HFFc6 (cell line): ENCODE measurements at places on chromosomes 1 and 21. TPM values are rescaled to one million over a fixed set of nuclear protein-coding genes. Genes with fewer than 3 reads are reported as not detected.
A peak's percentile ranks its signal among the peaks of the same experiment; 100 is the strongest.

PCBP3 gene
- not detected in 3 replicates for total RNA-seq

TMIGD3 gene
- not detected in 3 replicates for total RNA-seq

DNA sequence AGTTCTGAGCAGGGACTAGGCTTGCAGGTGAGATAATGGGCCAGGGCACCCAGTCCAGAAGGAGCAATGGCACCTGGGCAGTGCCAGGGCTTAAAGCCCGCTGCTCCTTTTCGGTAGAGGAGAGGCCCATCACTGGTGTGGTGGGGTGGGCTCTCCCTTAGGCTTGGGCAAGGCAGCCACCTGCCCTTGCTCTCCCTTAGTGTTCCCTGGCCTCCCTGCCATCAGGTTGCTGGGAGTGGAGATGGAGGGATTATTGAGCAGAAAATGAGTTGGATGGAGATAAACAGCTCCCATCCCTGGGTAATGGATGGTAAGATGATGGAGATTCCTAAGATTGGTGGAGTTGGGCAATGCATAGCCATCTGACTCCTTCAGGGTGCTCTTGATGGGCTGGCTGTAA, 7.9 kb downstream of the MYOG start:
- no peak for DNase-seq
- no peak overlapping the region for H3K4me3 ChIP-seq
- H3K27ac ChIP-seq: no peak overlapping the region
- H3K27me3 ChIP-seq: peaks cover 54% of the 10 kb centered on the region
- peaks cover 2% of the 10 kb centered on the region; the same call in 1 of the 2 replicates for H3K4me1 ChIP-seq
- no peaks in the 10 kb centered on the region for H3K36me3 ChIP-seq

DNA sequence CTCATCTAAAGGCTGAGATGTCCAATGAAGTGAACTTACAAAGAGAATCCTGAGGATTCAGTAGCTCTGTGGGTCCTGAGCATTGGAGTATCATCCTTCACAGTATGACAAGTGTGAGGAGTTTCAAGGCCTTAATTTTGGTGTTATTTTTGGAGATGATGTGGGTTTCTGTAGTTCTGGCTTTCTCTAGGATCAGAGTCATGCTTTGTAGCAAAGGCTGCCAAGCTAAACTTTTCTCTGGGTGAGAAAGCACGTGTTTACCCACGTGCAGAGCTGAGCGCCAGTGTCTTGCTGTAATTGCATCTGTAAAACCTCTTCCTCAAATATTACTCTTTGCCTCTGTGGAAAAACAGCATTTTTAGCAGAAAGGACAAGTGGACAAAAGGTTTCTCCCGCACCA, 387.8 kb upstream of the LYPLAL1 start:
- H3K4me1 ChIP-seq: peaks cover 6% of the 10 kb centered on the region; the same call in 1 of the 2 replicates
- H3K27ac ChIP-seq: no peak overlapping the region
- DNase-seq: peak; percentile 25

FAM151A gene
- not detected in 3 replicates for total RNA-seq

- DNase-seq: no peak
- peaks cover 4% of the 10 kb centered on the region for H3K27me3 ChIP-seq
- no peak overlapping the region for H3K4me3 ChIP-seq
- H3K36me3 ChIP-seq: no peaks in the 10 kb centered on the region; the same call in 1 of the 2 replicates
Observed at GRCh38 chr1:58921342-58921741, 137.5 kb upstream of the JUN start.

ODF2L gene
- 20.0 to 28.1 TPM (median 21.8 TPM) in 3 replicates for total RNA-seq

DNA sequence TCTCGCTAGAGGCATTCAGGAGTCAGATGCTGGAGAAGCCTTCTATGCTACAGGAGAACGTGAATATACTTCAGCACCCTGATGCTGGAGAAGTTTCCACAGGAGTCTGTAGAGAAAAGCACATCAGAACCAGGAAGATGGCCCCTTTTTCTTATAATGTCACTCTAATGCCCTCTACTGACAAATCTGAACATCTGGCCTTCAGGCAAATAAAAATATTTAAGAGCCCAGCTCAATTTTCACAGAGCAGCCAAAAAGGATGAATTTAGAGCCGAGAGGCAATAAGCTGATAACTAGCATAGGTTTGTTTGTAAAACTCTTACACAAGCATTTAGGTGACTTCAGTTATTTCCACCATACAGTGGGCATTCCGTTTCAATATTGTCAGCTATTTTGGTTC, 3.8 kb upstream of the RRP15 start:
- no peak overlapping the region for H3K4me3 ChIP-seq
- no peaks in the 10 kb centered on the region; the same call in 1 of the 2 replicates for H3K27me3 ChIP-seq
- H3K27ac ChIP-seq: no peak overlapping the region
- no peaks in the 10 kb centered on the region for H3K36me3 ChIP-seq
- peaks cover 14% of the 10 kb centered on the region for H3K4me1 ChIP-seq

LIPI gene
- total RNA-seq: not detected in 3 replicates

- H3K27me3 ChIP-seq: no peaks in the 10 kb centered on the region; the same call in 1 of the 2 replicates
- no peak overlapping the region for H3K4me3 ChIP-seq
- peaks cover 27% of the 10 kb centered on the region for H3K36me3 ChIP-seq
- no peak overlapping the region for H3K27ac ChIP-seq
- H3K4me1 ChIP-seq: 0 out of 2 replicates have a peak, but pooled peaks cover under 1% of the 10 kb centered on the region
- no peak for DNase-seq
Observed at GRCh38 chr21:45442276-45442675, 37.3 kb downstream of the COL18A1 start.

GPR161 gene
- total RNA-seq: 9.6 to 12.9 TPM (median 12.1 TPM) in 3 replicates

AGBL4 gene
- total RNA-seq: not detected in 3 replicates

DNA sequence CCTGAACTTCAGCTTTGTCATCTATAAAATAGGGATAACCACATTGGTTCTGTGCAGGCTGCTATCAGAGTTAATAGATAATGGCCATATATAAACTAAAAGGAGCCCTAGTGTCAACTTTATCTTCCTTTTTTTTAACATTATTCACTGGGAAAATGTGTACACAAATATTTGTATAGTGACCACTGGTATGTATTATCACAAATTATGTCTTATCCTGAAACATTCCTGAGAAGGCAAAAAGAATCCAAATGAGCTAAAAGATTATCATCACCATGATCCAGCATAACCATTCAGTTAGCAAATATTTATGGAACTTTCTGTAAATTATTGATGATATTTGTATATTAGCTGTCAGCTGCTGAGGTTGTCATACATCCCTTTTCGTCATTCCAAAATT, 16.6 kb downstream of the ANGPTL3 start:
- peaks cover 40% of the 10 kb centered on the region for H3K4me1 ChIP-seq
- DNase-seq: peak; percentile 26
- H3K4me3 ChIP-seq: peak overlapping the region; percentile 10; the same call in 1 of the 2 replicates
- no peaks in the 10 kb centered on the region for H3K27me3 ChIP-seq

GRCh38 chr1:170734412-170735175, 70.7 kb downstream of the PRRX1 start:
- H3K4me3 ChIP-seq: peak overlapping the region; percentile 23
- no peaks in the 10 kb centered on the region for H3K27me3 ChIP-seq
- H3K27ac ChIP-seq: peak overlapping the region; percentile 70

- peaks cover 32% of the 10 kb centered on the region for H3K4me1 ChIP-seq
- no peaks in the 10 kb centered on the region for H3K36me3 ChIP-seq
- no peak for DNase-seq
Observed at GRCh38 chr1:58857680-58858673, 74.1 kb upstream of the JUN start.

GRCh38 chr1:220970311-220970710, 91.1 kb downstream of the HLX start:
- H3K4me1 ChIP-seq: peaks cover 47% of the 10 kb centered on the region
- peaks cover 8% of the 10 kb centered on the region; the same call in 1 of the 2 replicates for H3K27me3 ChIP-seq
- no peak overlapping the region for H3K4me3 ChIP-seq
- no peak overlapping the region for H3K27ac ChIP-seq

DNA sequence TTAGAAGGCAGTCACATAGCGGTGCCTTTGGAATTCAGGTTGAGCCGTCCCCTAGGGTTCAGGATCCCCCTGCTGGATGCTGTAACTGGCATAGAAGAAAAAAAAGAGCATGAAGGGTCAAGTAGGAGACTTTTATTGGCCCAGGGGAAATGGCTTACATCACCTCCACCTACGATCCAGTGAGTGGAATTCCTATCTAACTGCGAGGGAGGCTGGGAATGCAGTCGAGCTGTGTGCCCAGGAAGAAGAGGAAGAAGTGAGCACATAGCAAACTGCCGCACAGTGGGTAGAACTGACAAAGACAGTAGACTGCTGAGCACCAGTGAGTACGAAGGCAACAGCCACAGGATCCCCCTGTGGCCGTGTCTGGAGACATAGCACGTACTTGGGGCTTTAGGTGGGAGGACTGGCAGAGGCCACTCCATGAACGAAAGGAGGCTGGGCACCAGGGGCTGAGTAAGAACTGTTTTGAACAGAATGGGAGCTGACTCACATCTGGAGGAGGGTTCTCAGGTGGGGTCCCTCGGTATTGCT, 79.2 kb downstream of the RNF220 start:
- peaks cover 30% of the 10 kb centered on the region for H3K27me3 ChIP-seq
- H3K36me3 ChIP-seq: no peaks in the 10 kb centered on the region
- H3K4me3 ChIP-seq: no peak overlapping the region
- no peak overlapping the region; the same call in 1 of the 2 replicates for H3K27ac ChIP-seq
- DNase-seq: no peak

- no peak overlapping the region for H3K4me3 ChIP-seq
- H3K27ac ChIP-seq: no peak overlapping the region
- H3K27me3 ChIP-seq: peaks cover 3% of the 10 kb centered on the region; the same call in 1 of the 2 replicates
- no peaks in the 10 kb centered on the region; the same call in 1 of the 2 replicates for H3K36me3 ChIP-seq
- peaks cover 14% of the 10 kb centered on the region for H3K4me1 ChIP-seq
Observed at GRCh38 chr1:9759939-9760338, 63.8 kb downstream of the CLSTN1 start.

DNA sequence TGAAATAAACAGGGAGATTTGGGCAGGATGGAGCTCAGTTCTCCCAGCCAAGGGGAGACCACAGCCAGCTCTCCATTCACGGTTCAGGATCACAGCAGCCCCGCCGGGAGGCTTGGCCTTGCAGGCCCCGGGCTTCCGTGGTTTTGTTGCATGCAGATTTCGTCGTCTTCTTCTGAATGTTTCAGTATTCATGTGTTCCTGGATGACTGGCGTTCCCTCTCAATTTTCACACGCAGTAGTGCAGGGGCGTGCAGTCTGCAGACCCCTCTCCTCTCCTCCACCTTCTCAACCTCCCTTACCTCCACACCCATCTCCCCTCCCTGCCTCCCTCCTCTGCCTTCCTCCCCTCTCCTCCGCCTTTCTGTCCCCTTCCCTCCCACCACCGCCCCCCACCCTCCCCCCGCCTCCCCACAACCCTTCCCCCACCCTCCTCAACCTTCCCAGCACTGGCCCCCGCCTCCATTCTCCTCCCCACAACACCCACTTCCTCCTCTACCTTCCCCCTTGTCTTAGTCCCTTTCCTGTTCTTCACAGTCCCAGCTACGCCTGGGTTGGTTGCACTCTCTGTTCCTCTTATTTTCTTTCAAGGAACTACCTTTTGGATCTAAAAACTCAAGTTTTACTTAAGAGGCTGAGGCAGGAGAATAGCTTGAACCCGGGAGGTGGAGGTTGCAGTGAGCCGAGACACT, 8.4 kb upstream of the SLC19A1 start:
- H3K27ac ChIP-seq: no peak overlapping the region
- no peaks in the 10 kb centered on the region for H3K36me3 ChIP-seq
- peaks cover 4% of the 10 kb centered on the region for H3K27me3 ChIP-seq
- H3K4me1 ChIP-seq: peaks cover 18% of the 10 kb centered on the region
- DNase-seq: no peak

- H3K36me3 ChIP-seq: peaks cover 39% of the 10 kb centered on the region
- H3K27ac ChIP-seq: no peak overlapping the region
- H3K4me1 ChIP-seq: peaks cover 59% of the 10 kb centered on the region
- DNase-seq: no peak
Observed at GRCh38 chr1:112629256-112629655, 9.6 kb downstream of the CAPZA1 start.

DNA sequence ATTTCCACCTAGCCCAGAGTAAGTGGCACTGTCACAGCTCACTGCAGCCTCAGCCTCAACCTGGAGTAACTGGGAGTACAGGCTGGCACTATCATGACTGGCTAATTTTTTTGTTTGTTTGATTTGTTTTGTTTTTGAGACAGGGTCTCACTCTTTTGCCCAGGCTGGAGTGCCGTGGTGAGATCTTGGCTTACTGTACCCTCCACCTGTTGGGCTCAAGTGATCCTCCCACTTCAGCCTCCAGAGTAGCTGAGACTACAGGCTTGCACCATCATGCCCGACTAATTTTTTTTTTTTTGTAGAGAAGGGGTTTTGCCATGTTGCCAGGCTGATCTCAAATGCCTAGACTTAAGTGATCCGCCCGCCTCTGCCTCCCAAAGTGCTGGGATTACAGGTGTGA, 2.5 kb downstream of the UCK2 start:
- no peak for DNase-seq
- peaks cover 1% of the 10 kb centered on the region for H3K27me3 ChIP-seq
- peak overlapping the region; percentile 98 for H3K4me3 ChIP-seq
- H3K4me1 ChIP-seq: peaks cover 43% of the 10 kb centered on the region
- H3K27ac ChIP-seq: peak overlapping the region; percentile 95

- no peak for DNase-seq
- H3K36me3 ChIP-seq: no peaks in the 10 kb centered on the region
- H3K27ac ChIP-seq: peak overlapping the region; percentile 47; the same call in 1 of the 2 replicates
- H3K27me3 ChIP-seq: peaks cover 10% of the 10 kb centered on the region
- peaks cover 35% of the 10 kb centered on the region for H3K4me1 ChIP-seq
Observed at GRCh38 chr1:28887835-28888682, 26.3 kb upstream of the EPB41 start.

PROK1 gene
- not detected in 3 replicates for total RNA-seq

DNA sequence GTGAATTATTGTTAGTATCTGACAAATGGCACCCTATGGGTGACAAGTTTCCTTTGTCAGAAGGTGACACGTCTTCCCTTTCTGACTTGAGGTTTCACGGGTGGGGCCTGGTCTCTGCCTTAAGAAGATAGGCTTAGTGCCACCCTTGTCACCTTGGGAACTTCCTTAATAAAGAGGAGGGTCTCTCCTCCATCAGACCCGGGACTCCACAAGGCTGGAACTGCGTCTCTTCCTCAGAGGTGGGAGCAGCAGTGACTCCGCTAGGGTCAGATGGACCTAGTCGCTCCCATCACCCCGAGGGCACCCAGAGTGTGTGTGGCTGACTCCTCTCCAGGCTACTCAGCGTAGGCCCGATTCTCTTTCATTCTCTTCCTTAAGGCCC, 774 bp upstream of the WDTC1 start:
- DNase-seq: no peak
- H3K4me1 ChIP-seq: peaks cover 25% of the 10 kb centered on the region
- peak overlapping the region; percentile 93 for H3K4me3 ChIP-seq
- no peaks in the 10 kb centered on the region; the same call in none of the 2 replicates for H3K27me3 ChIP-seq

NPL gene
- 1.2 to 1.4 TPM (median 1.4 TPM) in 3 replicates for total RNA-seq

DNA sequence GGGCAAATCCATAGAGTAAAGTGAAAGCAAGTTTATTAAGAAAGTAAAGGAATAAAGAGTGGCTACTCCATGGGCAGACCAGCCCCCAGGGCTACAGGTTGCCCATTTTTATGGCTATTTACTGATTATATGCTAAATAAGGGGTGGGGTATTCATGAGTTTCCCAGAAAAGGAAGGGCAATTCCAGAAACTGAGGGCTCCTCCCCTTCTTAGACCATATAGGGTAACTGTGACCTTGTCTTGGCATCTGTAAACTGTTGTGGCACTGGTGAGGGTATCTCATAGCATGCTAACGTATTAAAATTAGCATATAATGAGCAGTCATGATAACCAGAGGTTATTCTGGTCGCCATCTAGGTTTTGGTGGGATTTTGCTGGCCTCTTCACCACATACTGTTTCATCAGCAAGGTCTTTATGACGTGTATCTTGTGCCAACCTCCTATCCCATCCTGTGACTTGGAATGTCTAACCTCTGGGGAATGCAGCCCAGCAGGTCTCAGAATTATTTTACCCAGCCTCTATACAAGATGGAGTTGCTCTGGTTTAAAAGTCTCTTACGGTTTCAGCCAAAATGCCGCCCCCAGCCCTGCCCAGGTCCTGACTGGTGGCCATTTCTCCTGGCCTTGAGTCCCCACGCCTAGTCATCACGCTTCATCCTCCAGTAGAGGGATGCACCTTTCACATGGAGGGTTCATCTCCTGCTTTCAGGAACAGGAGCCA, 982 bp upstream of the TRIM17 start:
- no peak overlapping the region for H3K27ac ChIP-seq
- DNase-seq: no peak

TMEM82 gene
- total RNA-seq: not detected in 2 replicates
